Mammary epithelial cell (primary cell): ENCODE measurements at places on chromosomes 5 and 9.

DNA sequence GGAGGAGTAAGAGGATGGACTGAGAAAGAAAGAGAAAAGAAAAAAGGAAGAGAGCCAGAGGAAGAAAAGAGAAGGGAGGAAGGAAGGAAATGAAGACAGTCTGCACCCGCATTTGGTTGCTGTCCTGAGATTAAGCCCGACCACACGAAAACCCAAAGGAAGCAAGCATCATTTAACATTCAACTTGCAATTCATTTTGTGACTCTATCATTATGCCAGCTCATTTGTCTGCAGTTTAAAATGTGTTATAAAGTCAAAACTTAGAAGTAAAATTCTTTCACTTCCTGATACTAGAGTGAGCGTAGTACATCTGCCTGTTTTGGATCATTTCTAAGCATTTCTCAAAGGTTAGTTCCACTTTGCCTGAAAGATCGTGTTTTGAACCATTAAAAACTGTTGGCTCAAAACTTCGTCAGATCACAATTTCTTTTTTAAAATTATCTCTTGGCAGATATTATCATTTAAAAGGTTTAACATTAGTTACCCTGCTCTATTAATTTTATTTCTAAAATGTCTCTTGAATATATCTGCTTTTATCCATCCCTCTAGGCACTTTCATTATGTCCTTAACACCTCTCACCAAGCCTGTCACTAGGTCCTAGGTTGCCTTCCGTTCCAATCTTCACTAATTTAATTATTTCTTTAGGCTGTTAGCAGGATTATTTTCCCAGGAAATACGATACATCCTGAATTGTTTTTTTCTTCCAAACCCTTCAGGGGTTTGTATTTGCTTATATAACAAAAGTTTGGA is 240.9 kb downstream of the TLE4 start:
- no peak for DNase-seq

DNA sequence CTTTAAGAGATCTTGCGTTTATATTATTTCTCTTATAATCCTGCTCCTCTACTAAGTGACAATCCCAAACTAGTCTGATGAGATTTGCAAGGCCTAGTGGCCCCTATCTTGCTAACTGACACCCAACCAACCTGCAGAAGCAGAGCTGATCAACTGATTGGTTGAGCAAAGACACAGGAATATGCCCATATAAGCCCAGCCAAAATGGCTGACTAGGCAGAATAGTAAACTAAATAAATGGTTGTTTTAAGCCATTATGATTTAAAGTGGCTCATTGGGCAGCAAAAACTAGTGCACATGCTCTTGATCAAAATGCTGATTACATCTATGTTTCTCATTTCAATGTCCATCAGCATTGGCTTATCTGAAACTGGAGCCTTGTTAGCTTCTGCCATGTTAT is 238.0 kb upstream of the PDE4D start:
- DNase-seq, result no peak

DNA sequence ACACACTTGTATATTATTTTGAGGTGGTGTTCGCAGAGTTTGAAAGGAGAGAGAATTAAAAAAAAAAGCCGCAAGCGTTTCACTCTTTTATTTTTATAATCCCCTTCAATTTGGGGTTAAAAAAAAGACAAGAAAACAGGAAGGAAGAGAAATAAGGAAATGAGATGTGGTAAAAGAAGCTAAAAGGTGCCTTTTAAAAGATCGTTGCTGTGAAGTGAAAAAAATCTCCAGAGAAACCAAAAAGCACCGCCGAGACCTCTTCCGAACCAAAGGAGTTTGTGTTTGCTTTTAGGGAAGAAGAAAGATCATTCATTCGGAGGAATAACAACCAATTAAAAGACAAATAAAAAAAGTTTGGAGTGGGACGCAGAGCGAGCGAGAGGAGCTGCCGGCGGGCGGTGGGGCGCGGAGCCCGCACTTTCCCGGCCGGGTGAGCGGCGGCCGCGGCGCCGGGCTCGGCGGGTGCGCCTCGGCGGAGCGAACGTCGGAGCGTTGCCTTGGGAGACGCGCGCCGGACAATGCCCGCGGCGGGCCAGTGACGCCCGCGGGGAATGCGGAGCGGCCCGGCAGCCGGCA is 355 bp downstream of the TLE4 start:
- no peak for DNase-seq

DNA sequence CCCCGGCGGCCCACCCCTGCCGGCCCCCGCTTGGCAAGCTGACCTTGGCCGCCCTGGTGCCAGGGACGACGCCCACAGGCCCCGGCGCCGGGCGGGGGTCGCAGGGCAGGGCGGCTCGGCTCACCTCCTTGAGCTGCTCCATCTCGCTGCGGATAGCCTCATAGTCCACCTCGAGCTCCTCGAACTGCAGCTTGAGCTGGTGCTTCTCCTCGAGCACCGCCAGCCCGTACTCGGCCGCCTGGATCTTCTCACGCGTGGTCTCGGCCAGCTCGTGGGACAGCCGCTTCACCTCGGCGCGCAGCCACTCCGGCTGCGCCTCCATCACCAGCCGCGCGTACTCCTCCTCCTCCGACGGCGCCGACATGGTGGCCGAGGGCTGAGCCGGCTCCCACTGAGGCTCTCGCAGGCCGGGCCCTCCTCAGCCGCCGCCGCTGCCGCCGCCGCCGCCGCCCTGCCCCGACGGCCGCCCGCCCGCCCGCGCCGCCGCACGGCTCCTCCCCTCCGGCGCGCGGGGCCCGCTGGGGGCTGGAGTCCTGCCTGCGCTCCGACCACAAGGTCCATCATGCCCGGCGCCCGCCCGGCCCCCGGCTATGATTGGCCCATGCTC is at the start of gene BICD2:
Gene BICD2 (minus strand): TSS at position 453 of the 607 bp plus-strand sequence. CDS start 89 bp downstream, at position 364.
- no peak for DNase-seq
